ENCODE measurements at places on chromosomes 1 and 21.
A peak's percentile ranks its signal among the peaks of the same experiment; 100 is the strongest.

DNA sequence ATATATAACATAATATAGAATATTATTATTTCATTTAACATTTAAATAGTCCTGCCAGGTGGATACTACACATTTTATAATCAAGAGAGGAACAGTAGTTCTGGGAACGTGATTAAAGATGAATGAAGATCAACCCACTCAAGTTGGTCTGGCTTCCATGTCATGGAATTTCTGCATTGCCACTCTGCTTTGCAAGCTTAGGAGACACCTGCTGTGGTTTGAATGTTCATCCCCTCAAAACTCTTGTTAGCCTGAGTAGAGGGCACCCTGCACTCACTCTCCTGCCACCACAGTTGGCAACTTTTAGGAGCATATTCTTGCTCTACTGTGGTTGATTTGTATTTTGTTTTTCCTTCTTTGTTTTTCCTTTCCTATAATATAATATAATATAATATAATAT is 153.2 kb downstream of the GLUL start:
- DNase-seq: no peak

DNA sequence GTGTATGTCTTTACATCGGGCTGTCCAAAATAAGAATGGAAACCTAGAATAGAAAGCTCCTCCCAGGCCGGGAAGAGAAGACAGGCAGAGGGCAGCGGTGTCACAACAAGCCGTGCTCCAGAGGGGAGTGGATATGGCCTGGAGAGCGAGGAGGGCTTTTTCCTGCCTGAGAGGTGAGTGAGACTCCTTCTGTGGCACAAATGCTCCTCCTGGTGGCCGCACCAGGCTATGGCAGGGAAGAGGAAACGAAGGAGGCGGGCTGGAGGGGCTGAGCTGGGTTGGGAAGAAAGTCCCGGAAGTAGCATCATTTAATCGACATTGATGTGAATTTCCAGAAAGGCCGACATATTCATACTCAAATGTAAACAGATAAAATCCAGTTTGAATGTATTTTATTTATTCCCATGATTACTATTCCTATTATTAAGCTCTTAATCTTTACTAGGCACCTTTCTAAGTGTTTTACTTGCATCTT is 54.7 kb downstream of the MEF2D start:
- peak; percentile 71 for DNase-seq

- DNase-seq: no peak
Measured at GRCh38 chr1:184567637-184568036, 180.8 kb downstream of the C1orf21 start.

- no peak for DNase-seq
Measured at GRCh38 chr1:89332461-89332860, 31.4 kb upstream of the GBP6 start.

DNA sequence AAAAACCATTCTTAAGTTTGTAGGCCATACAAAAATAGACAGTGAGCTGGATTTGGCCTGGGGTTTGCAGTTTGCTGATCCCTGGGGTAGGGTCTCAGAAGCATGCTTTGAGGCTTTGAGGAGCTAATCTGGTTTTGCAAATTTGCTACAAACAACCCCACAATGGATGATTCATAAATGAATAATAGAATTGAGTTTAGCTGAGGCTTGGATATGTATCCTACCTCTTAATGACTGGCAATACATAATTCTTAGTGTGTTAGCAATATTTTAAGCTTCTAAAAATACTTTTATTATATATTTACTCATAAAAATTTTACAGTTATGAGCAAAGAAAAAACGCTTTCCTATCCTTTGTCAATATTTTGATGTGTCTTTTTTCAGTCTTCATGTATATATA is 50.6 kb downstream of the ROR1 start:
- DNase-seq: no peak

- no peak for DNase-seq
Measured at GRCh38 chr1:246726255-246726679, 2.1 kb downstream of the SCCPDH start.

DNA sequence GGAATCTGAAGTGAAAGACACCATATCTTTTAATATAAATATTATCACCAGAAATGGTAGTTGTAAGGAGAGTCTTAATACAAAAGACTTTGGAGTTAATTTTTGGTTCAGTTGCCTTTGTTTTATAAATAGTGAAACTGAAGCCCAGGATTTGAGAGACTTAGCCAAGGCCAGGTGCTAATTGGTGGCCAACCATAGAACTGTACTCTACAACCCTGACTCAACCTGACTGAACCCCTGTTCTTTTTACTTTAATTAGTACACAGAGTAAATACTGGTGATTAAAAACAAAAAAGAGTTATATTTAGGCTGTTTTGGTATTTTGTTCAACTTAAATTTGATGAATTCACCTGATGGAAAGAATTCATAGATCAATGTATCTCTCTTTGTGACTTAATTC is 76.3 kb downstream of the SNX7 start:
- DNase-seq: no peak

DNA sequence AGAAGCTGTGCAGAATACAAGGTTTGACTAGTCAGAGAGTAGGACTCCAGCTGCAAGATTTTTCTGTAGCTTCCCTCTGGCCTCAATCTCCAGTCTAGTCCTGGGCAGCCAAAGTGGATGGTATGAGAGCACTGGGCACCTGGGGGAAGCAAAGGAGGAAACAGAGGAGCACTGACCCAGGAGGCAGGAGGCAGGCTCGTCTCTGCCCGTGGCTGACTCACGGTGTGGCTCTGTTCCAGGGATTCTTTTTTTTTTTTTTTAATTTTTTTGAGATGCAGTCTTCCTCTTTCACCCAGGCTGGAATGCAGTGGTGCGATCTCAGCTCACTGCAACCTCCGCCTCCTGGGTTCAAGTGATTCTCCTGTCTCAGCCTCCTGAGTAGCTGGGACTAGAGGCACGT is 4.1 kb upstream of the NPPB start:
- no peak for DNase-seq

DNA sequence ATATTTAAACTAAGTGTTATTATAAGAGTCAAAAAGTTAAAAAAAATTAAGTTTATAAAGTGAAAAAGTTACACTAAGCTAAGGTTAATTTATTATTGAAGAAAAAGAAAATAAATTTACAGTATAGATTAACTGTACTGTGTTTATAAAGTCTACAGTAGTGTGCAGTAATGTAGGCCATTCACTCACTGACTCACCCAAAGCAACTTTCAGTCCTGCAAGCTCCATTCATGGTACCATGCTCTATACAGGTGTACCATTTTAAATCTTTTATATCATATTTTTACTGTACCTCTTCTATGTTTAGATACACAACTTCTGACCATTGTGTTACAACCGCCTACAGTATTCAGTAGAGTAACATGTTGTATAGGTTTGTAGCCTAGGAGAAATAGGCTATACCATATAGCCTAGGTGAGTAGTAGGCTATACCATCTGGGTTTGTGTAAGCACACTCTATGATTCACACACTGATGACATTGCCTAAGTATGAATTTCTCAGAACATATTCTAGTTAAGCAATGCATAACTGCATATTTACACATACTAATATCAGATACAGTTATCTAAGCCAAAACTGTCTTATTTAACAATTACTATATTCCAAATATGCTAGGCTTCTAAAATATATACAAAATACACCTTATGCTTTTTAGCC is 80.6 kb upstream of the GFI1 start:
- no peak for DNase-seq

GRCh38 chr1:214018386-214019268 is 30.9 kb downstream of the PROX1 start:
- peak; percentile 63 for DNase-seq

DNA sequence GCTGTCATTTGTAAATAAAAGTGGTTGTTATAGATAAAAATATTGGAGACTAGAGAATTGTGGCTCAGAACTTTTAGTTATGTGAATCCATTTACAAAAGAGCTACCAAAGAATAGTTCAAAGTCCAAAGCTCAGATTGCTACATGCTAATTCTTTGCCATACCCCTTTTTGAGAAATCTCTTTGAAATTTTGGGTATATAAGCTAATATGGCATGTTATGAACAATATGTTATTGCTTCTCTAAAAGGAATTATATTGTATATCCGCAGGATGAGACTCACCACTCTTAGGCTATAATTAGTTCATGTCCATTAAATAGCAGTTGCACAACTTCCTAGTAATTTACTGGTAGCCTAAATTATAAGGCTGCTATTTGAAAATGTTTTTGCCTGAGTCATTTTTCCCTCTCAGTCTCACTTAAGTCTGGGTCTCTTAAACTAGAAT is 178.0 kb downstream of the ZNF281 start:
- DNase-seq: no peak

GRCh38 chr1:66282343-66282852 is 251.6 kb upstream of the SGIP1 start:
- DNase-seq: peak; percentile 67

DNA sequence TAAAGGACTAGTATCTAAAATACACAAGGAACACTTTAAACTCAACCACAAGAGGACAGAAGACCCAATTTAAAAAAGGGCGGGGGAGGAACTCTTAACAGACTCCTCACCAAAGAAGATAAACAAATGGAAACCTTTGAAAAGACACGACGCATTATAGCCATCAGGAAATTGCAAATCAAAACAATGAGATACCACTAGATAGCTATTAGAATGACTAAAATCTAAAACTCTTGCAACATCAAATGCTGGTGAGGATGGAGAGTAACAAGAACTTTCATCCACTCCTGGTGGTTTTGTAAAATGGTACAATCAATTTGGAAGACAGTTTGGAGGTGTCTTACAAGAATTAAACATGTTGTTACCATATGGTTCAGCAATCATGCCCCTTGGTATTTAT is 708.2 kb downstream of the BRINP3 start:
- no peak for DNase-seq

GRCh38 chr1:28456078-28456477 is 49.8 kb upstream of the RCC1 start:
- no peak for DNase-seq

GRCh38 chr1:165610866-165611265 is 20.2 kb upstream of the MGST3 start:
- DNase-seq: no peak

DNA sequence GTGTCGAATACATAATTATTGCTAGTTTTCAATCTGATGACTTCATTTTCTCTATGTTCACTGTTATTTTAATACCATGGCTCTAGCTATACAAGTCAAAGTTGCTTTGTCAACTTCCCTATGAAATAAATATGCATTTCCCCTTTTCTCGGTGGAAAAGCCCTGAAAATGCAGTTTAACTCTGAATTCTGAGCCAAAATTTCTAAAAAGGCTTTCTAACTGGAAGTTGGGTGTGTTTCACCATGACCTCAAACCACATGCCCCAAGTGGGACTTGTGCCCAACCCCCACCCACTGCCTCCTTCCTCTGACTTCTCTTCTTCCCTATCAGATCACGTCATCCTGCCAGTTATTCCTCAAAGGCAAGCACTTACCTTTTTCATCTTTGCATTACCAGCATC is 8.9 kb downstream of the MKNK1 start:
- DNase-seq: no peak

GRCh38 chr1:225424562-225425200 is 3.2 kb downstream of the LBR start:
- no peak for DNase-seq

- DNase-seq: no peak
Measured at GRCh38 chr1:42392255-42392654, 11.7 kb downstream of the RIMKLA start.

DNA sequence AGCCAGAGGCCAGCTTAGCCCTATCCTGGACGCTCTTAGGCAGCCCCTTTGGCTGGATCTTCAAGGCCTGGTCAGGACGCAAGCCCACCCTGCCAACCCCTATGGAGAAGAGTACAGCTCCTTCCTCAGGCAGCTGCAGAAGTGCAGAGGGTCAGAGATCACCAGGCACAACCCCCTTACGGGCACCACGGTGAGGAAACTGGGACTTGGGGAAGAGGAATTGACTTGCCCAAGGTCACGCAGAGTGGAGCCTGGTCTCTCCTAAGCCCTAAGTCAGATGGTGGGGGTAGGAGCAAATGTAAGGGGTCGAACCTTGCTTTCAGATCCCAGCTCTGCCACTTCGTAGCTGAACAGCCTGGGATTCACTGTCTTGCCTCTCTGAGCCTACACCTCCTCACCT is 3.7 kb downstream of the E2F2 start:
- DNase-seq: no peak

- no peak for DNase-seq
Measured at GRCh38 chr1:70874063-70874462, 173.6 kb downstream of the PTGER3 start.

DNA sequence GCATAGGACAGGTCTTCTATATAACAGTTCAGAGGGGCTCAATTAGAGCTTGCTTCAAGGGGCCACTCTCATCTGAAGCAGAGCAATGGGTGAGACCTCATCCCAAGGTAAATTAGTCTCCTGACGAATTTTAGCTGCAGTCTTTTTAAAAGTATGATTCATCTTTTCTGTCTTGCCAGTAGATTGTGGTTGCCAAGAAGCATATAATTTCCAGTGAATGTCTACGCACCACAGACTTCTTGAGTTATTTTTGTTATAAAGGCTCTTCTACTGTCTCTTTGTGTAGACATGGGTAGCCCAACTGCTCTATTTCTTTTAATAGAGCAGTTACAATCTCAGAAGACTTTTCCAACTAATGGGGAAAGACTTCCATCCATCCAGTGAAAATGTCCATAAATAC is 108.9 kb upstream of the FMN2 start:
- DNase-seq: no peak

- no peak for DNase-seq
Measured at GRCh38 chr21:41763398-41763931, 3.4 kb downstream of the RIPK4 start.

DNA sequence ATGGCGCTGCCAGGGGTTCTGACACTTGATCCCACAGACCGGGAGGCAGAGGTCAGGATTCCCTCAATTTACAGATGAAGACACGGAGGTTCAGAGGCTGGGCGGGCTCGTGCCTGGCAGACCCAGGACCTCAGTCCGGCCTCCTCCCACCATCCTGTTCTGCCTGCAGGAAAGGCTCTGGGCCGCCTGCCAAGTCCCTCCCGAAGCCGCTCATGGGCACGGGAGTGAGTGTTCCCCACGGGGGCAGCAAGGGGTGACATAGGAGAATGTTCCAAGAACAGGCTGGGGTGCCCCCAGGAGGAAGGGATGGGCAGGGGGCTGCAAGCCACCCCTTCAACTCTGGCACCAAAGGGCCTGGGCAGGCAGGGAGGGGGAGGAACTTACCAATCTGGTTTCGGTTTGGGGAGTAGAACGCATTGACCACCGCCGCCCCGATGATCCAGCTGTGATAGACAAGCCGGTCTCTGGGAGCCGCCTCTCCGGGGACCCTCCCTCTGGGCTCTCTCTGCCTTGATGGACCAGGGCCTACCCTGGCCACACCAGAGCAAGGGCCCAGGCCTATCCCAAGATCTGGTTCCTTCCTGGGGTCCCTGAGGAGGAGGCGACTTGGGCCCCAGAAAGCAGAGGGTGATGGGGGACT is 7.5 kb downstream of the PRXL2B start:
- no peak for DNase-seq

DNA sequence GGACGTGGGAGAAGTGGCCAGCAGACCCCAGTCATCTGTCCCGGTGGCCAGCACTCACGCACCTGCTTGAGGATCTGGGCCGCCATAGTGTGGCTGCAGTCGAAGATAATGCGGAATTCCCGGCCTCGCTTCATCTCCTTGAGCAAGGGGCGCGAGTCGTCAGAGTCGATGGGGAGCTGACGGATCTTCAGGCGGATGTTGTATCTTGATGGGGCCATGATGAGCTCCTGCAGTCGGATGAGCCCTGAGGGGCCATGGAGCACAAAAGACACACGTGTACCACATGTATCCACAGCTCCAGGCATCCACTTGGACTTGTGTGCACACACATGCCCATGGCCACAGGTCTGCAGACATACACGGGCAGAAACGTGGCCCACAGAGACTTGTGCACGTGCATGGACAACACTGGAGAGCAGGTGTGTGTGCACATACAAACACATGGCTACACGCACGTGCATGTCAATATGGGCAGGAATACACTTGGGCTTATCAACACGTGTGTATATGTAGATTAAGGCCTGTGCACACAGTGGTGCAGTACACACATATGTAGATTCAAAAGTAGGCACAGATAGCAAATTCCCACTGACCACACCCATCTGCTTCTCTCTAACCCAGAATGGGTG is 162.1 kb downstream of the GRIK3 start:
- no peak for DNase-seq

All from GM20000 (cell line).